ENCODE measurements at places on chromosomes 12 and 14. TPM values are rescaled to one million over a fixed set of nuclear protein-coding genes. Genes with fewer than 3 reads are reported as not detected.

- no peak for DNase-seq
Observed at GRCh38 chr12:89307474-89308253, 44.6 kb downstream of the DUSP6 start.

DNA sequence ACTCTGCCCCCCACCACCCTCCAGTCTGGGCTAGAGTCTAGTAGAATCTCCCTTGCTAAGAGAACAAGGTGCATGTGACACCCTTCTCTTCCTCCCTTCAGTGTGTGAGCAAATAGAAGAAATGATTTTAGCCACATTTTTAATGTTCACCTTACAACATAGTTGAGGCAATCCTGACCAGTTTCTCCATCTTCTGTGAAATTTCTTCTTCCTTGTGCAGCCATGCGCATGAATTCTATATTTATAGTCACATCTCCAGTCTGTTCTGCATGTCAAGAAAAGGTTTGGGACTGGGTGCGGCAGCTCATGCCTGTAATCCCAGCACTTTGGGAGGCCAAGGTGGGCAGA lies 9.5 kb upstream of the LTA4H start:
- no peak for DNase-seq

DNA sequence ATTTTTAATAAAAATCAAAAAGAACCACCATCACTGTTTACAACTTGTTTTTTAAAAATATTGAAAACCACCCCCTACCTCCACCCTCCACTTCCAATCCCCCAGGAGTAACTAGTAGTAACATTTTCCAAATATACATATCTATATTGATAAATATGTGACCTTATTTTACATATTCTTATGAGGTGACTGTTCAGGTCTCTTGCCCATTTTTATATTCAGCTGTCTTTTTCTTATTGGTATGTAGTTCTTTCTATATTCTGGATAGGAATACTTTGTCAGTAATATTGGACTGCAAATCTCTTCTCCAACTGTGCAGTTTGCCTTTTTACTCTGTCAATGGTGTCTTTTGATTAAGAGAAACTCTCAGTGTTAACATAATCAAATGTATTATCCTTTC lies 59.0 kb upstream of the EIF5 start:
- no peak for DNase-seq

DNA sequence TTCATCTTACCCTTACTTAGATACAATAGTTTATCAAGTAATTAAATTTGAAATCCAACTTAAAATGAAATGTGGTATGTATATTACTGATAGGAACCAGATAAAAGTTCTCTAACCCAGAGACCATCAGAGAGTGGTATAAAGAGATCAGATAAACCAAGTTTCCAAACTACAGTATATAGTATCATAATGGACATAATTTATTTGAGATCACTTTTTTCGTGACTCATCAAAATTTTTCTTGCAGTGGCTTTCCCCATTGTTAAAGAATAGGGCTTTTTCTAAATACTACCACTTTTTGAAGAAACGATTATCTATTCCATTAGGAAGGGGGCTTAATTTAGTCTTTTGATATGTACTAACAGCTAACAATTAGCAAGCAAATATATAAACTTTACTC lies 15.2 kb upstream of the HSPA2 start:
- DNase-seq, result no peak

DNA sequence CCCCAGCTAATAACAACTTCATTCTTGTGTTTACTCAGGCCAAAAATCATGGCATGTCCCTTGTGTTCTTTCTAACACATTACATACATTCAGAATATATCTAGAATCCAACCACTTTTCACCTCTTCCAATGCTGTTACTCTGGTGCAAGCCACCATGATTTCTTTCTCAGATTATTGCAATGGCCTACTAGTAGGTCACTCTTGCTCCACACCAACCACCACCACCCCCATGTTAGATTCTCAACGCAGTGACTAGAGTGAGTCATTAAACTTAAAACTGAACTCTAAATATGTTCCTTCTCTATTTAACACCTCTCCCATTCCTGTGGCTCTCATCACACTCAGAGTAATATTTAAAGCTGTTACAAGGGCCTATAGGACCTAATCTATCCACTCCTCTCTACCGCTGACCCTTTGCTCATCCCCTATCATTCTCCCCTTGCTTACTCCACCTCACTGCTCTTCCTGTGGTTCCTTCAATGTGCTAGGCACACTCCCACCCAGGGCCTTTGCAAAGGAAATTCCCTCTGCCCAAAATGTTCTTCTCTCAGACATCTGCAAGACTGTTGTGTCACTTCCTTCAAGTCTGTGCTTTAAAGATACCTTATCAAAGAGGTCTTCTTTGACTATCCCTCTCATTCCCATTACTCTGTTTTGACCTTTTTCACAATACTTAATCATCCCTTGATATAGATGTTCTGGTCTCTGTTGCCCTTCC lies 6.6 kb downstream of the RTN1 start:
- DNase-seq, result no peak

- peak; percentile 69 for DNase-seq
Observed at GRCh38 chr14:49861699-49862088, 9.1 kb upstream of the NEMF start.

DNA sequence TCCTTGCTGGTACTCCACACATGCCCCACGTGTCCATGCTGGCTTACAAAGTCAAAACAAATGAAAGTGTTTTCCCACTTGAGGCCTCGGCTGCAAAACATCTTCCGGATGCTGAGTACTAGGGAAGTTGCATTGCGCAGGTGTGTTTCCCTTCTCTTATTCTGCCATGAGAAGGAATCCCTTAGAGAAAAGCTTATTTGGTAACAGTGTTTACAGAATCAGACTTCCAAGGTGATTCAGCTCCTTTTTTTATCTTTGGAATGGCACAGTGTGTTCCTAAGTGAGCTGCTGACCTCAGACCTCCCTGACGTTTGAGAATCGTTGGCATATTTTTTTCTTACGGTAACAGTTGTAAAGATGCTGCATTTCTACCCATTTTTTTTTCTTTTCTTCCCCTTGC lies 211.3 kb downstream of the ESR2 start:
- no peak for DNase-seq

DNA sequence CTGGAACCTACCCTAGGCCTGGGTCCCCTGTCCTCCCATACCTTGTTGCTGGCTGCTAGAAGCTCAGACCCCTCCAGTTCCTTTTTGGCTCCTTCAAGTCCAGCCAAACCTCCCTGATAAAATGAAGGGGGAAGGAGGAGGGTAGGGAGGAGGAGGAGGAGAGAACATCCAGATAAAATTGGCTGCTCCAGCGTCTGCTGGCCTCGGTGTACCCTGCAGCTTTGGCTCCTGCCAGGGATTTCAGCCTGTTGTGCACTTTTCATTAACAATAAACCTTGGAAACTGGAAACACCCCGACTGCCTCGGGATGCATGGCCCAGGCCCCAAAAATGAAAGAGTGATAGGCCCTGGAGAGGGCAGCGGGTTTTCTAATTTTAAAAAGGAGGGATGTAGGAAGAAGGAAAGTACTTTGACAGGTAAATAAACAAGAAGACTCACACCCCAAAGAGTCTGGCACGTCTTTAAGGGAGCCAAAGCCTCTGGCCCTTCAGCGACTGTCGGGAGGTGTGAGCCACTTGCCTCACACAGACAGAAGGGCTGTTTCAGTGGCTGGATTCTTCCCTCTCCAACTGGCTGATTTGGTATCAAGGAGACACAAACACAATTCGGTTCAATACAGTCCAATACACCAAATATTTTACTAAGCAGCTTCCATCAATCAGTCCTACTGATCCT lies 49.8 kb downstream of the NUAK1 start:
- DNase-seq, result no peak

DNA sequence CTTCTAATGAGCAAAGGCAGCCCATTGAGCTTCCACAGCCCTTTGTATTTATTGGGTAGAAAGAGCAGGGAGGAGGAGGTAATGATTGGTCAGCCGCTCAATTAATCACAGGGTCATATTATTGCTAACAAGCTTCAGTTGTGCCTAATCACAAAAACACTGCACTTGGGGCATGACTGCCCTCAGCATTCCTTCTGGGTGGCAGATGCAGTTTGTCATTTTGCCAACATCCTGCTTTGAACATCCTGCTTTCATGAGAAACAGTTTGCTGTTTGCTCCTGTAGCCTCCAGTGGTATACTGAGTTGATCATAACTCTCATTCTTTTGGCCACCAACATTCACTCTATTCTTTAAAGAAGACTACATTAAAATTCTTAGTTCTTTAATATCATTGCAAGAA lies 462.9 kb upstream of the MIS18BP1 start:
- DNase-seq, result no peak

Gene DIO2
- total RNA-seq, result not detected

DNA sequence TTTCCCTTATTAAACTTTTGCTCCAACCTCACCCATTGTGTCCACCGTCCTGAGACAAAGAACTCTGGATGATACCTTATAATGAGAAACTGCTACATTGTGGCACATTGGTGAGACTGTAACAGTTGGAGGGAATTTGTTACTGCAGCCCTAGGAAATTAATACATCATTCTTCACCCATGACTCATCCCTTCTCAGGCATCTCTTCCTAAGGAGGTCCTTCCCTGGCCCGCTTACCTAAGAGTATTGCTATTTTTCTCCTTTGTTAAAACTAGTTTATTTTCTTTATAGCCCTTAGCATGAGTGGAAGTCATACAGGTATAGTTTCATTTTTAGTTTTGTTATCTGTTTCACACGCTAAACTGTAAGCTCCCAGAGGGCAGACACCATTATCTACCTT lies 87.1 kb downstream of the TMEM260 start:
- no peak for DNase-seq

DNA sequence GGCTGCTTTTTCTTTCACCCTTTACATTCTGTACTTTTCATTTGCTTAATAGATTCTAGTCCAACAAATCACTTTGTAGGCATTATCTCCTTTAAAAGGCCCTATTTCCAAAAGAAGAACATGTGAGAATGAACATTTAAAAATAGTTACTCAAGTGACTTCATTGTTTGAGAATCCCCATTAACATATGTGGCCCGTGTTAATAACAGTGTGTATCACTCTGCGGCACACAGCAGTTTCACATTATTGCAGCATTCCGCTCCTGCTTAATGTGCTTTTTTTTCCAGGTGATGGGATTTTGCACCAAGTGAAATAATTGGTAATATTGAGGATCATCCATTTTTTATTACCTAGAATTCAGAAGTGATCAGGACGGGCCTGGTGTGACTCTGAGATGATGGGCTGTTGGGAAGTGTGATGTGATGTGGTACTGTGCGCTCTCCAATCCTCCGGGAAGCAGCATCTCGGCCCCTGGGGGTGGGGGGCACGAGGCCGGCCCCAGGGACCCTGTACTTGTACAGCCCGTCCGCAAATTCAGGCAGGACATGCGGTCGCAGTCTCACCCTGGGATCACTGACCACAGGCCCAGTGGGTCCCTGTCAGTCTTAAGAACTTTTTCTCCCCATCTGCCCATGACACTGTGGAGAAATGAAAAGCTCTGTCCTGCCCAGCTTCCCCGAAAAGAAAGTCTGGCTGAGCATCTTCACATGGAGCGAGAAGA lies 32.9 kb downstream of the SLC15A4 start:
- DNase-seq, result no peak

DNA sequence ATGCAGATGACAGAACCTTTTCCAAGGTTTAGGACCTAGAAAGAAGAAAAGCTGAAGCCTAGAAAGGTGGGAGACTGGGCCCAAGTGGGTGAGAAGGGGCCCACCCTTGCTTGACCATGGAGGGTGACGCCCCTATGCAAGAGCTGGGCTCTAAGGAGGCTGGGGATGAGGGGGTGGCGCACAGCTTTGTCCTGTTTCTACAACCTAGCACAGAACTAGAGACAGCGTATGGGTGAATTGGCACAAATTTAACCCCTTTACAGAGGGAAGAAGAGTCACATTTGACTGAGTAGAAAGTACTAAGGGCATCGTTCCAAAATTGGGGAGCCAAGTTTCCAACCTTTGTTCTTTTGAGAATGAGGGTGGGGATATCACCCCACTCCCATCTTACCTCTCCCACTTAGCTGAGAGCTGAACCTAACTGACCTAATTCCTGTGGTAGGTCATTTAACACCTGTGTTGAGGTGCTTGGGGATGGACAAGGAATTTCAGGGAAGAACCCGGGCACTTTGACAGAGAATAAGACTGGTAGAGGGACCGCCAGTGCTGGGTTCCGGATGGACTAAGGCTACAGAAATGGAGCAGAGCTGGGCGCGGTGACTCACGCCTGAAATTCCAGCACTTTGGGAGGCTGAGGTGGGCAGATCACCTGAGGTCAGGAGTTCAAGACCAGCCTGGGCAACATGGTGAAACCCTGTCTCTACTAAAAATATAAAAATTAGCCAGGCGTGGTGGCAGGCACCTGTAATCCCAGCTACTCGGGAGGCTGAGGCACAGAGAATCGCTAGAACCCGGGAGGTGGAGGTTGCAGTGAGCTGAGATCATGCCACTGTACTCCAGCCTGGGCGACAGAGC lies 5.2 kb downstream of the NFKBIA start:
- no peak for DNase-seq

GRCh38 chr14:68143341-68143841 lies 323.8 kb downstream of the RAD51B start:
- DNase-seq, result peak; percentile 53

Gene MYF5
- total RNA-seq, result not detected

DNA sequence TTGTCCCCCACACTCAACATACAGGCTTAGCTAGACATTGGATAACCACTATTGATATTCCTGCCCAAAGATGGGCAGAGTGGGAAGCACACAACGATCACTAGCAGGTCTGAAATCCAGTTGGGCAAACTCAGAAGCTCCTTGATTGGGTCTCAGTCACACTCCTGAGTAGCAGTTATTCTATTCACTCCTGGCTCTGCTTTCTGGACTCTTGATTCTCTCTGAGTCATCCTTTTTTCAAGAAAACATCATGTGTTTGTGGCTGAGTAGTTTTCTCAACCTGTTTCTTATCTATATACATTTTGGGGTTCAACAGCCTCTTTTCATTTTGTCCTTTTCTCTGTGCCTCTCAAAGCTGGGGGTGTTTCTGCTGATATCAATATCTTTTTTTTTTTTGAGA lies 46.0 kb upstream of the MANSC4 start:
- no peak for DNase-seq

GRCh38 chr14:77311217-77311616 lies 9.5 kb downstream of the POMT2 start:
- DNase-seq, result no peak

Gene TAS2R14
- total RNA-seq, result 2.2 TPM

Gene OASL
- 1.6 TPM for total RNA-seq

DNA sequence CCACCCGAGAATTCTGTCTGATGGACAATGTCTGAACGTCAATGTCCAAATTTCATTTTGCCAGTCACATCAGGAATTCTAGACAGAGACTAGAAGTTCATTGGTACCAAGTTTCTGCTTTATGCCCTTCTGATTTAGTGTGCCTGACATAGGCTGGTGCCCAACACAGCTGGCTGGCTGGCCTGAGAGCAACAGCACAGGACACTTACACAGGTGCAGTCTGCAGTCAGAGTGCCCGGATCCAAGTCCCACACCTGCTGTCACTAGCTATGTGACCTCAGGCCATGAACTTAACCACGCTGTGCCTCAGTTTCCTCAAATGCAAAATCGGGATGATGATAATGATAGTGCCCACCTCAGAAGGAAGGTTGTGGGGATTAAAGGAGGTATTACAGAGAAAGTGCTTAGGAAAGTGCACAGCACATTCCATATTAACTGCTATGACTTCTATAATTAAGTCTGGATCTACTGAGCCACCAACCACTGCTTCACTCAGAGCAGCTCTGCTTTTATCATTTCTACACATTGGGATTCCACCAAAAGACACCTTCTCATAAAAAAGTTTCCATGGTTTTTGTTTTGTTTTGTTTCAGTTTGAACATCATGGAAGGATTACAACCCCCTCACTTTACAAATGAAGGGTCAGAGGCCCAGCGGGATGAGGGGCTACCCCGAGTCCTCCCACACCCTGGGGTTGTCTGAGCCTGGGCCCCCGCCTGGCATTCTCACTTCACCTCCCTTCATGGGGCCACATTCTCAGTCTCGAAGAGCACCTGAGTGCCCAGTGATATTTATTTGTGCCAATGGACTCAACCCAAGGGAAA lies 168.8 kb upstream of the BCL2L14 start:
- DNase-seq, result no peak
